Dermis microvascular lymphatic vessel endothelial cell (primary cell): ENCODE measurements at places on chromosomes 1 and 21.

DNA sequence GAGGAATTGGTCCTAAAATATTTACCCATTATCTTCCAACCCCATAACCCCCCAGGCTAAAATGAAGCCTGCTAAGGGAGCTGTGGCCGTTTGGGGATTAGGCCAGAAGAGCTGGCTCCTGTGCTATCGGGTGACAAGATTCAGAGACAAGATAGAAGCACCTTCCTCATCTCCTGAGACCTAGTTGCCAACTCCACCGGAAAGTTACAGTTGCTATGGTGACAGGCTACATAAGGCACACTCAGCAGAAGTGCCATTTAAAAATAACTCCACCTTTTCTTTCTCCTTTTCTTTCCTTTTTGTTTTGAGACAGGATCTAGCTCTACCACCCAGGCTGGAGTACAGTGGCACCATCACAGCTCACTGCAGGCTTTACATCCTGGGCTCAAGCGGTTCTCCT, 43.6 kb upstream of the ROR1 start:
- no peak for DNase-seq

- DNase-seq = no peak
These were observed 166.4 kb downstream of the PSMG1 start for GRCh38 chr21:39016740-39017315.

GRCh38 chr1:9257851-9258250, 23.3 kb downstream of the H6PD start:
- DNase-seq = no peak

GRCh38 chr1:17846341-17846740, 91.2 kb downstream of the ACTL8 start:
- no peak for DNase-seq

DNA sequence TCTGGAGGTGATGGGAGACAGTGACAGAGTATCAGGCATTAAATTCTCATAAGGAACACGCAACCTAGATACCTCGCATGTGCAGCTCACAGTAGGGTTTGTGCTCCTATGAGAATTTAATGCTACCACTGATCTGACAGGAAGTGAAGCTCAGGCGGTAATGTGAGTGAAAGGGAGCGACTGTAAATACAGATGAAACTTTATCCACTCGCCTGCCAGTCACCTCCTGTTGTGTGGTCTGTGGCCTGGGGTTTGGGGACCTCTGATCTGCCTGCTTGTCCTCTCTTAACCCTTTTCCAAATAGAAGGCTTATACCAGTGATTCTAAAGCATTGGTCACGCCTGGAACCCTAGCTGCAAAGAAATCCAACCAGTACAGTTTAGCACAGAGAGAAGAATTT, 15.3 kb downstream of the GABPA start:
- DNase-seq = no peak

GRCh38 chr1:200226268-200226968, 183.4 kb downstream of the ZNF281 start:
- peak; percentile 17 for DNase-seq

DNA sequence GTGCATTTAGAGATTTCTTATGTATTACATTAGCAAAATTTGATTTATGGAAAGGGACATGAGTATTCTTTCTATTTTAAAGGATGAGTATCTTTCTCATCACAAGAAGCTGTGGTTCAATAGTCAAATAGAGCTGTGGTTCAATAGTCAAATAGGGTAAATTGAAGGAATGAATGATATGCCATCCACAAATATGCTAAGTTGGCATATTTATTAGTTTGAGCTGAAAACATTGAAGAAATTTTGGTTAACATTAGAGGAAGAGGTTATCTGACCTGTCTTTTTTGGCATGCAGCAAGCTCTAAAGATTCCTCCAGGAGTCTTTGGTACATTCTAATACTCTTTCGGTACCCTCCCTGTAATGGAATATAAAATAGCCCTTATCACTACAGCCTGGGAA, 4.8 kb downstream of the OR2L8 start:
- no peak for DNase-seq

DNA sequence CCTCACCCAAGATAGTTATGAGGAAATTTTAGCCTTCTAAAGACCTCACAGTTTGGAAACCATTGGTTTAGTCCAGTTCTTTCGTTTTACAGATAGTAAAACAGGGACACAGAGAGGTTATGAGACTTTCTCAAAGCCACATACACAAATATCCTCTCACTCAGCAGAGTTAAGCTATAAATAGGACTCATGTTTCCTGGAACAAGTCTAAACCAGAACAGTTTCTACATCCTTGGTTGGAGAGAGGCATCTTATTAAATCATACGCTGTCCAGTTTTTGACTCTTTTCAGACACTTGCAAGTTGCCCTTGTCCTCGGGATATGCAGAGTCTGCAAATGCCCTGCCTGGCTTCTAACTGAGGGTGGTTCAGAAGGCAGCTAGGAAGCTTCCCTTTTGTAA, 462.1 kb upstream of the DEPDC1 start:
- DNase-seq = no peak

DNA sequence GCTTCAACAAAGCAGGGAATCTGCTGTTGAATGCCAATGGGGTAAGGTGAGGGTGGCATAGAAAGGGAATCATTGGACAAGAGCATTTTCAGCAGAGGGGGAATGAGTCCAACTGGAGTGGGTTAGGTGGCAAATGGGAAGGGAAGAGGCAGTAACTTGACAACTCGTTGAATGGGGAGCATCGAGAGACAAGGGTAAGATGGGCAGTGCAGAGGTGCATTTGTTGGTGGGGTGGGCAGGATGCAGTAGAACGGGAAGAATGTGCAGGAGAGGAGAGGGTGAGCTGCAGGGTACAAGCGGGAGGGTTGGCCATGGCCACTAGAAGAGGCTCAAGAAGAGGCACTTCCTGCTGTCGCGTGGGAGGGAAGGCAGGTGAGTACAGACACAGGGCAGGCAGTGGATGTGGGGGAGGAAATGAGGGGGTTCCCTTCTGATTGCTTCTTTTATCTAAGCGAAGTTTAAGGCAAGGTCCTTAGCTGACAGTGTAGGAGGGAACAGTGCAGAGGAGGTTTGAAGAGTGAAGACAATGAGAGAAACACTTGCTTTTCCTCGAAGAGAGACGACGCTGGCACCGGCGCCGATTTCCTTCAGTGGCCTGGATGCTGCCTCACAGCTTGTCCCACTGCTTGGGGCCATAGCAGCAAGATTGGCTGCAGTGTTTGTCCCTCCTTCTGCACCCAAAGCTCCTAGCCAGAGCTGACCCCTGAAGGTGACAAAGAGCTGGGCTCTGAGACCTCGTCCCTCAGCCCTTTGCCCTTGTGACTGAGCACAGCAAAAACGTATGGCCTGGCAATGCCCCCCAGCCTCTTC, 3.2 kb upstream of the IKBKE start:
- no peak for DNase-seq

GRCh38 chr1:108701176-108701849, 9.2 kb downstream of the PRPF38B start:
- DNase-seq = no peak

DNA sequence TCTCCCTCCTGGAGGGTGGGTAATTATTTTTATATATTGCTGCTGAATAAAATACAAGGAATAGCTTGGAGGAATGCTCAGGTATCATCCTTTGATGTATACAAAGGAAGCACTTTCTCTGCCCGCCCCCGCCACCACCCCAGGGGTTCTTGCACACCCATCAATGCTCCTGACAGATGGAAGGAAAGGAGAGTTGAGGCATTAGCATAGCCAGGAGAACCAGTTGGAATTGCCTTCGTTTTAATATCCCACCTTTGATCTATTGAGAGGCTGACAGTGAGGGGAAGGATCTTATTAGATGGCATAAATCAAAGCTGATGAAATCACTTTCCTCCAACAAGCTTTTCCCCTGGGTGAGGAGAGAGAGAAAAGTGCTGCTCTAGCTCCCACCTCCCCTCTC, 71.1 kb downstream of the LGR6 start:
- DNase-seq = no peak

DNA sequence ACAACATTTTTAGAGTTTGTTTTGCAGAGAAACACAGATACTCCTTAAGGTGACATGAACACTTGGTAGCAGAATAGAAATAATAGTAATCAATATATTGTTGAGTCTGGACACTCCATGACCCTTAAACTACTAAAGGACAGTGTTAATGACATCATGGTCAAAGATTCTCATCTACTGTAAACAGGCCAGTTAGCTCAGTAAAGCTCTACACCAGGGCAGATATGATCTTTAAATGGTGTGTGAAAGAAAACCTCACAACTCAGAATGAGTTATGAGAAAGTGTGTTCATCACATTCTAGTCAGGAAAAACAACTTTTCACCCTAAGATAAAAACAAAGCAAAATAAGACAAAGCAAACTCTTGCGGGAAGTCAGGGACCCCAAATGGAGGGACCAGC, 58.1 kb upstream of the ADAMTS5 start:
- no peak for DNase-seq

DNA sequence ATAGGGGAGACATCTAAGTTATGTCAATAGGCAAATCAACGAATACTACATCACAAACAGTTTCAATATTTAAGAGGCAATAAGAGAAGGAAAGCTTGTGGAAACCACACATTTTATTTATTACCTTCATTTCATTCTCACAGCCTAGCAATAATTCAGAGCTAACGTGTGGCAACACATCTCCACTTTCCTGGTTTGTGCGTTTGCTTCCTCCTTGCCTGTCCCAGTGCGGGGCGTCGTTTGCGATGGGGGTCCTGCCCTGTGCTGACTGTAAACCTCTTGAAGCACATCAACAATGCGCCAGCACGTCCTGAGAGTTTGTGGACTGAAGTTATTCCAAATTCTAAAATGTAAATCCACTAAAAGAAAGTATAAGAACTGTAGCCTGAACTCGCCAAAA, 14.4 kb upstream of the VPS26C start:
- DNase-seq = no peak

- DNase-seq = no peak
These were observed 1.6 kb downstream of the ACAP3 start for GRCh38 chr1:1306070-1306660.

DNA sequence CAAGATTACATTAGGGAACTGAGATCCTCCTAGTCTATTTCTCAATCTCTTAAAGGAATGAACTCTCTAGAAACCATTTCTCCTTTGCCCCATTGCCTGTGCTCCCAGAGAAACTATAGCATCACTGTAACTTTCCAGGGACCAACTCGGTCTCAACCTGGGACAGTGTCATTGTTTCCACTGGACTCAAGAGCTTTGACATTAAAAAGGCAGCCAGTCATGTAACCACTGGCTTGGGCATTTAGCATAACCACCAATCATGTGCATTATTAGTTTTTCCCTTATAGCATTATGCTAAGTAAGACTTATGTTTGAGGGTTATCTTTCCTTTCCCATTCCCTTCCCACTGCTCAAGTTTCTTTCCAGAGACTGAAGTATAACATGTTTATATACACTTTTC, 18.2 kb downstream of the TEX38 start:
- DNase-seq = peak; percentile 31

DNA sequence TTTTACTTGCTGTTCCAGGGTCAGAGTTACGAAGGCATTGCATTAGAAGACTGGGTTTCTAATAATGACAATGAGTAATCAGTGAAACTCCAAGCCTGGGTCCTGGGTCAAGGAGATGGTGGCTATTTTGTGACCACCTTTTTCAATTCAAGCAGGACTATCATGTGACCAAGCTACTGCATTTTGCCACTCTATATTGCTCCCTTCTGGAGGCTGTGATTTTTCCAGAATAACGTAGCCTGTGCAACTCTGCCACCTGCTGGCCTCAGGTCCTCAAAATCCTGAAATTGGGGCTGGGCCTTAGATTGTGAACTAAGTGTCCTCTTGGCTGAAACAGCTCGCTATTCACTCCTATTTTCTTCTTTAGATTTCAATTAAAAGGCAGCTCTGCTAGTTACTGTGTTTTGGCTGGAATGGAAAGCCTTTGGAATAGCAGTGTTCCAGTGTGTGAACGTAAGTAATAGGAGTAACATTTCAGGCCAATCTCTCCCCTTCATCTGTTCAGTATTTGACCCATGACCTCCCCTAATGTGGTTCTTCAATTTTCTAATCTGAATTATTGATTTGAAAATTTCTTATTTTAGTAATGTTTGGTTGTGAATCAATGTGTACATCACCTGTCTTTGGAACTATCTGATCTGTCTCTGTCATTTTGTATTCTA, 52.9 kb upstream of the CD46 start:
- peak; percentile 35 for DNase-seq

- DNase-seq = no peak
These were observed 114.8 kb downstream of the TYW3 start for GRCh38 chr1:74847715-74848114.

- DNase-seq = no peak
These were observed 11.2 kb upstream of the RNF223 start for GRCh38 chr1:1085171-1085841.

GRCh38 chr1:234164098-234164709, 209.1 kb upstream of the COA6 start:
- no peak for DNase-seq

- no peak for DNase-seq
These were observed 127.1 kb downstream of the DAB1 start for GRCh38 chr1:57296726-57297250.

DNA sequence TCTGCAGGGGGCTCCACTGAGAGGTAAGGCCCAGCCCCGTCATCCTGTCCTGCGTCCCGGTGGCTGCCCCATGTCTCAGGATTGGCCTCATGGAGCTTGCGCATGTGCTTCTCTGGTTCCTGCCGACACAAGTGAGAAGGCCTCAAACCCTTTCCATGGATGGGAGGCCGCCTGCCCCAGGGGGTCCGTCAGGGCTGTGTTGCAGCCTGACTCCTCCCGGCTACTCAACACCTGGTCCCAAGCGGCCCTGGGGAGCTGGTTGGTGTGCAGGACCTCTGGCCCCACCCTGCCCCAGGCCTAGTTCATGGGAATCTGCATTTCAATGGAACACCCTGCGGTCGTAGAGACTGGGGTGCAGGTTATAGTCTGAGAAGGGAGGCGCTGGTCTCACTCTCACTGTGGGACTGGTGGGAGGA, 21.1 kb upstream of the PDE9A start:
- DNase-seq = no peak

DNA sequence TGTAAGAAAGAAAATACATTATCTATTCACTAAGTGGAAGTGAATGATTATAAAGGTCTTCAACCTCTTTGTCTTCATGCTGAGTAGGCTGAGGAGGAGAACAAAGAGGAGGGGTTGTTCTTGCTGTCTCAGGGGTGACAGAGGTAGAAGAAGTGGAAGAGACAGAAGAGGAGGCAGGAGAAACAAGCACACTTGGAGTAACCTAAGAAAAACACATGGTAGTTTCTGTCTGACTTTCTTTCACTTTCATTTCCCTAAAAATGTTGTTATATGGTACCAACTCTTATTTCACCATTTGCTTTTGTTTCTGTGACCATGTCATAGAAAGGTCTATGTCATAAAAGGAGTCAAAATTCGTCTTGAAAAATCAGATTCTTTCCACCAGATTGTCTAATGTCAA, 696.6 kb upstream of the BRINP3 start:
- no peak for DNase-seq
